ENCODE measurements at places on chromosomes 11 and 22. TPM values are rescaled to one million over a fixed set of nuclear protein-coding genes. Genes with fewer than 3 reads are reported as not detected.

The PLA2G3 gene
- total RNA-seq = not detected

DNA sequence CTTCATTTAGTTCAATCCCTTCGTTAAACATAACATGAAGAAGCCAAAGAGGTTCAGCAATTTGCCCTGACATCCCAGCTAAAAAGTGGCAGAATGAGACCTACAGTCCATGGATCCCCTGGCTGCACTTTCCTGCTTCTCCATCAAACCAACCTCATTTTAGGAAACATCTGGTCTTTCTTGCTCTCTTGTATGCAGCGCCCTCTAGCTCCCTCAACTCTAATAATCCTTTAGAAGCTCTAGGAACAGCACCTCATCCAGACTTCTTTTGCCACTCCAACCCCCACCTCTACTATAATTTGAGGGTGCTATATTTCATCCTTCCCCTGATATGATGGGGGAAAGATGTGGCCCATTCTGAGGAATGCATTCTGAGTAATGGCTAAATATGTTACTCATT lies 7.4 kb downstream of the CNTF start:
- no peaks in the 10 kb centered on the region for H3K27me3 ChIP-seq
- no peak overlapping the region for H3K4me3 ChIP-seq
- H3K27ac ChIP-seq = no peak overlapping the region
- H3K36me3 ChIP-seq = peaks cover 11% of the 10 kb centered on the region
- peaks cover 9% of the 10 kb centered on the region for H3K4me1 ChIP-seq

GRCh38 chr11:122045181-122045586 lies 70.8 kb downstream of the BLID start:
- no peak for DNase-seq
- no peaks in the 10 kb centered on the region for H3K4me1 ChIP-seq

GRCh38 chr11:1832211-1832919 lies 2.4 kb upstream of the SYT8 start:
- H3K4me3 ChIP-seq = no peak overlapping the region

The PICK1 gene
- 17.2 TPM for total RNA-seq

DNA sequence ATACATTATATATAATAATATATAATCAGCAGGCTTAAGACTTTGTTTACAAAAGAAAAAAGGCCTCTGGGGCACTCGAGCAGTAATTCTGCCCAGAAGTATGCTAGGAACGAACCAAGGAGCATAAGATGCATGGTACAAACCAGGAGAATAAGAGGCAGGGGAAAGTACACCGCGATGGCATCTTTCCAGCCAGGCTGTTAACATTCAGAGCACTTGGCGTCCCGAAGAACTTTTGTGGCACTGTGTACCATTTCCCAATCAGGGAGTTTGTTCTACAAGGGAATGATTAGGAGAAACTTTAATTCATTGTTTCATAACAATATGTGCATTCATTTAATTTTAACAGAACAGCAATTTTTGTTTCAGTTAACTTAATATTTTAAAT lies 125.1 kb downstream of the WT1 start:
- no peak for DNase-seq
- no peak overlapping the region for H3K27ac ChIP-seq
- H3K4me3 ChIP-seq = no peak overlapping the region
- H3K36me3 ChIP-seq = no peaks in the 10 kb centered on the region
- H3K27me3 ChIP-seq = peaks cover 5% of the 10 kb centered on the region

The PACSIN2 gene
- 27.9 TPM for total RNA-seq

GRCh38 chr11:85281550-85281949 lies 345.6 kb downstream of the DLG2 start:
- no peaks in the 10 kb centered on the region for H3K27me3 ChIP-seq
- no peak overlapping the region for H3K27ac ChIP-seq
- no peaks in the 10 kb centered on the region for H3K36me3 ChIP-seq

GRCh38 chr11:62544581-62545436 lies 1.8 kb downstream of the AHNAK start:
- peak overlapping the region; percentile 83 for H3K4me3 ChIP-seq
- H3K4me1 ChIP-seq = peaks cover 68% of the 10 kb centered on the region
- peaks cover 1% of the 10 kb centered on the region for H3K36me3 ChIP-seq

DNA sequence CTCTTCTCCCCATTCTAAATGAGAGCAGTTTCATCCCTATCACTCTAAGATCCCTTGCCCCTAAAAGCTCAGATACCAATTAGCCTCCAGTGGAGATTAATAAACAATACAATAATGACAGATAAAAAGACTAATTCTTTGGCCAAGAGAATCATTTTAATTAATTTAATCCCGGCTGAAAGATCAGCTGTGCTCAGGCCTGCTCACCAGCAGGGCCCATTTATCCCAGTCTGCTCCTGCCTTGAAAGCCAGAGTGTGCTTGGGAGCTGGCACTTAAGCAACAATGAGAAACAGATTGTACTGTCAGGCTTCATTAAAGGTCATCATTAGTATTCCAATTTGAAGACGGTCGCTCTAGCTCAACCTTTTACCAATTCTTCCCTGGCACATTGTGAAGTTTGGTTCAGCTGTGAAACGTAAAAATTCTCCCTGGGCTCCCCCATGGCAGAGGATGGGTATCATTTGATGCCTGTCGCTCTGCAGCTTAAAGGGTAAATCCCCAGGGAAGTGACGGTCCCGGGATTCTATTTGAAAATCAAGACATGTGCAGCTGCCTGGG lies 36.1 kb upstream of the HTATIP2 start:
- H3K4me1 ChIP-seq = no peaks in the 10 kb centered on the region
- DNase-seq = no peak
- H3K27ac ChIP-seq = no peak overlapping the region
- no peak overlapping the region for H3K4me3 ChIP-seq
- H3K36me3 ChIP-seq = no peaks in the 10 kb centered on the region

DNA sequence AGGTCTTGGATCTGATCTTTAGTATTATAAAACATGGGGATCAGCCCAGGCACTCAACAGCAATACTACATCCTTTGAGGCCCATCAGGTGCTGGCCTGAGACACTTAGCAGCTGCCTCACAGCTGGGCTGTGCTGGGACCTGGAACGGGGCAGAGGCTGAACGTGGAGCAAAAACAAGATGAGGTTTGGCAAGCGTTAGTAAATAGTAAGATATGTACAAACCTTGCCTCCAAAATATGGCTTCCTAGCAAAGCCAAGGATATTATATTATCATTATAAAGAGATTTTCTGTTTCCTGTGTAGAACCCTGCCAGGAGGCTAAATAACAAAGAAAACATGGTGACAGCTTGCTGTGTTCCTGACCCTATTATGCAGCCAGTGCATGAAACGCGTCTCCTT lies 60.0 kb upstream of the SPON1 start:
- H3K36me3 ChIP-seq = no peaks in the 10 kb centered on the region
- peaks cover 2% of the 10 kb centered on the region for H3K27me3 ChIP-seq
- H3K4me3 ChIP-seq = no peak overlapping the region
- H3K4me1 ChIP-seq = no peaks in the 10 kb centered on the region
- H3K27ac ChIP-seq = no peak overlapping the region

DNA sequence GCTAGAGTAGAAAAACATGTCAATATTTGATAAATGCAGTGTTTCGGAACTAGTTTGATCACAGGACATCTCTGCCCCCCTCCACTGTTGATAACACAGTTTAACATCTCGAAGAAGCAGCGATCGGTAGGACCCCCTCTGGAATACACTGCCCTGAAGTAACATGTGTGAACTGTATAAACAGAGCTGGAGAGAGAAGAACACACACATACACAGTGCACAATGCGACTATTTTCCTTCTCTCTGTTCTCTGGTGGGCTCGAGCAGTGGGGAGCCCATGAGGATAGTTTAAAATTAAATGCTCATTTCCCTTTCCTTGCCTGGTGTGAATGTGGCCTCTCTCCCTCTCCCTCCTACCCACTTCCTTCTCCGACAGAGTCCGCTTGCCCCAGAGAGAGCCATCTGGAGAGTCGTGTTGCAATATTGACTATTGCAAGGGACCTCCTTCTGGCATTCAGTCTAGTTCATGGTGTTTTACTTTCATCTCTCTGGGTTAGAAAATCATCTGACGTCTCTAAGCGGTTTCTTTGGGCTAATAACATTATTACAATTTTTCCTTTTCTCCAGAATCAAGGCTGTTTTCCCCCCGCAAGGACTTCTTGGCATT lies 51.6 kb upstream of the BARX2 start:
- H3K27ac ChIP-seq = no peak overlapping the region
- no peaks in the 10 kb centered on the region for H3K36me3 ChIP-seq
- DNase-seq = no peak
- H3K4me1 ChIP-seq = no peaks in the 10 kb centered on the region

- H3K36me3 ChIP-seq = no peaks in the 10 kb centered on the region
- DNase-seq = no peak
- no peak overlapping the region for H3K4me3 ChIP-seq
- H3K27ac ChIP-seq = no peak overlapping the region
- H3K4me1 ChIP-seq = peaks cover 3% of the 10 kb centered on the region
These were observed 33.2 kb upstream of the CCDC89 start for GRCh38 chr11:85718991-85719807.

GRCh38 chr11:10878408-10879214 lies 20.8 kb upstream of the ZBED5 start:
- no peaks in the 10 kb centered on the region for H3K27me3 ChIP-seq
- peaks cover 3% of the 10 kb centered on the region for H3K36me3 ChIP-seq
- H3K27ac ChIP-seq = peak overlapping the region; percentile 52
- no peak for DNase-seq
- no peak overlapping the region for H3K4me3 ChIP-seq
- peaks cover 13% of the 10 kb centered on the region for H3K4me1 ChIP-seq

GRCh38 chr11:68212421-68213134 lies 518 bp downstream of the KMT5B start:
- H3K27ac ChIP-seq = peak overlapping the region; percentile 91
- H3K27me3 ChIP-seq = peaks cover 2% of the 10 kb centered on the region
- peaks cover 50% of the 10 kb centered on the region for H3K4me1 ChIP-seq
- peak; percentile 77 for DNase-seq
- H3K36me3 ChIP-seq = peaks cover 2% of the 10 kb centered on the region
- H3K4me3 ChIP-seq = peak overlapping the region; percentile 90

- H3K4me3 ChIP-seq = no peak overlapping the region
- no peak overlapping the region for H3K27ac ChIP-seq
- peaks cover 7% of the 10 kb centered on the region for H3K36me3 ChIP-seq
- peaks cover 63% of the 10 kb centered on the region for H3K4me1 ChIP-seq
- no peak for DNase-seq
These were observed 60.7 kb upstream of the CCDC89 start for GRCh38 chr11:85746670-85747069.

DNA sequence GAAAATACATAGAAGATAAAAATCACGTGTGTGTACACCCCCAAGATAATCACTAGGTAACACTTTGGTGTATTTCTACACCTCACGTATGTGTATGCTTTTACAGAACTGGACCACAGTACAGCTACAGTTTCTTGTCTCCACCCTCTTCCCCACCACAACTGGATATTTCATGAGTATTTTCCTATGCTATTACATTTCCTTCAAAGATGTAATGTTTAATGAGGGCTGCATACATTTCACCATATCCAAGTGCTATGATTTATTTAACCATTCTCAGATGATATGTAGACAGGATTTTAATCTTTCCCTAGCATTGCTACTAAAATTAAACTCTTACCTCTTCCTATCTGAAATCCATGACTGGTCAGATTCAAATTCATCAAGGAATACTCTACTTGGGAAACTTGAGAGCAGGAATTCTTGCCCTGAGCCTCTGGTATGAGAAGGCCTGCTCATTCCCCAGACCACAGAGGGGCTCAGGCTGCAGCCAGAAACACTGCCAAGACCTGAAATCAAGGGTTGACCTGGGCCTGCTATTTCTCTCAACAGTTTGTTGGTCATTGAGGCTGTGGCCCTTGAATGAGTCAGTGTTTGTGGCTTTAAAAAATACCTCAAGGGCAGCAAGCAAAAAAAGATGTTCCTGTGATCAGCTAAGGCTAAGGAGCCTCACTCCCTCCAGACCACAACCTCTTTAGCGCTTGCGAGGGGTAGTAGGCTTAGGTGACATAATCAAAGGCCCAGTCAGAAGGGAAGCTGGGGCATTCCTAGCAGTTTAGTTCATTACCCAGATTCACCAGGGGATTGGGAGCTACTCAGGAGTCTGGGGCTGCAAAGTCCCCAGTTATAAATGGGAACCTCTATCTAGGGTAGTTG lies 55.5 kb downstream of the ABTB2 start:
- H3K27me3 ChIP-seq = no peaks in the 10 kb centered on the region
- no peak for DNase-seq
- peaks cover 3% of the 10 kb centered on the region for H3K4me1 ChIP-seq
- H3K27ac ChIP-seq = no peak overlapping the region
- H3K4me3 ChIP-seq = no peak overlapping the region
- H3K36me3 ChIP-seq = no peaks in the 10 kb centered on the region

DNA sequence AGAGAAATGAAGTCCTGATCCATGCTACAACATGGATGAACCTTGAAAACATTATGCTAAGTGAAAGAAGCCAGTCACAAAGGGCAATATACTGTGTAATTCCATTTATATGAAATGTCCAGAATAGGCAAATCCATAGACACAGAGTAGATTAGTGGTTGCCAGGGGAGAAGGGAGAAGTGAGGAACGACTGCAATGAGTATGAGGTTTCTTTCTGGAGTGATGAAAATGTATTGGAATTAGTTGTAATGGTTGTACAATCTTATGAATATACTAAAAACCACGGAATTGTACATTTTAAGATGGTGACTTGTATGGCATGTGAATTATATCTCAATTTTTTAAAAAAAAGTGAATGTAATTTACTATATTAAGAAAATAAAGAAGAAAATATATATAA lies 83.1 kb upstream of the GDPD4 start:
- H3K27ac ChIP-seq = no peak overlapping the region
- H3K4me1 ChIP-seq = no peaks in the 10 kb centered on the region
- peaks cover 5% of the 10 kb centered on the region for H3K36me3 ChIP-seq

DNA sequence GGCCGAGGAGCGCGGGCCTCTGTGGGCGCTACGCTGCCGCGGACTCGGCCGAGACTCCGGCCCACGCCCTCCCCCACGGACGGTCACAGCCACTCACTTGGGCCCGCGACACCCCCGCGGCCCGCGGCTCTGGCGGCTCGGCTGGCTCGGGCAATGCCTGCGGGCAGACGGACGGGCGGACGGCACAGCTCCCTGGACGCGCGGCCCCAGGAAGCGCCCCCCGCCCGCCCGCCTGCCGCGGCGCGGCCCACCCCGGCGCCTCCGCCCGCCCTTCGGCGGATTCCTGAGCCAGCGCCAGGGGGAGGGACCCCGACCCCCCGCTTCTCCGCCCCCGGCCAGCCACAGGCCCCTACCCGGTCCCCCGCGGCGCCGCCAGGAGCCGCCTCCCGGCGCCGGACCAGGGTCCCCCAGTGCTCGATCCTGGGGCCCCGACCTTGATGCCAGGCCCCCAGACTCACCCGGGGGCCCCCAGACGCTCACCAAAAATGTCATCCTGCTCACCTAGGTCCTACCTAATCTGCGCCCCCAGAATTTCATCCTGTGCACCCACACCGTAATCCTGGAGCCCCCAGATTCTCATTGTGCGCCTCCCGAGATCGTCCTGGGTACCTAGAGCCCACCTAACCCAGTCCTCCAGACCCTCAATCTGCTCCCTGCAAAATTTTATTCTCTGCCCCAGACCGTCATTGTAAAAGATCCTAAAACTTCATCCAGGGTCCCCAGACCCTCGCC lies at the start of gene EFEMP2:
EFEMP2 (minus strand) TSS at position 215 of the 732 bp plus-strand sequence. CDS start 446 bp downstream, outside the sequence.
- no peaks in the 10 kb centered on the region for H3K27me3 ChIP-seq
- peak within 1 kb of the TSS; percentile 84 for H3K4me3 ChIP-seq
- peak within 1 kb of the TSS; percentile 91 for H3K27ac ChIP-seq
- H3K36me3 ChIP-seq = peaks cover 4% of the 10 kb centered on the region
- peaks cover 15% of the 10 kb centered on the region for H3K4me1 ChIP-seq

Measured in activated CD4-positive, alpha-beta T cell treated with anti-CD3 and anti-CD28 coated beads for 36 hours (primary cell).